H4 (cell line): ENCODE measurements at places on chromosomes 12 and 14. TPM values are rescaled to one million over a fixed set of nuclear protein-coding genes. Genes with fewer than 3 reads are reported as not detected.
A peak's percentile ranks its signal among the peaks of the same experiment; 100 is the strongest.

DNA sequence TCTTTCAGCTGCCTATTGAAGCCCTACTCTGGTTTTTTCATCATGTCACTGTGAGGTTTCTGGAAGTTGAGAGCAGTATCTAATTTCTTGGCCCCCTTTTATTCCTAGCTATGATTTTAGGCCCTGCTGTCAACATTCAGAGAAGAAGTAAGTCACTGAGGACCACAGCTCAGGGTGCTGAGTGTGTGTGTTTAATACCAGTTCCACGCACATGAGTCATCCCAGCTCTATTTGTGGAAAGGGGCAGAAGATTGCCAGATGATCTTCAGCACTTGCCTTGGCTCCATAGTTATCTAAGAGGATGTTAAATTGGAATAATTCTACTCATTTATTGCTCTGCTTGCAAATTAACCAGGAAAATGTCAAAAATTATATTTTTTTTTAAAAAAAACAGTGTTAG is 65.5 kb upstream of the SLC38A4 start:
- no peak for DNase-seq

DNA sequence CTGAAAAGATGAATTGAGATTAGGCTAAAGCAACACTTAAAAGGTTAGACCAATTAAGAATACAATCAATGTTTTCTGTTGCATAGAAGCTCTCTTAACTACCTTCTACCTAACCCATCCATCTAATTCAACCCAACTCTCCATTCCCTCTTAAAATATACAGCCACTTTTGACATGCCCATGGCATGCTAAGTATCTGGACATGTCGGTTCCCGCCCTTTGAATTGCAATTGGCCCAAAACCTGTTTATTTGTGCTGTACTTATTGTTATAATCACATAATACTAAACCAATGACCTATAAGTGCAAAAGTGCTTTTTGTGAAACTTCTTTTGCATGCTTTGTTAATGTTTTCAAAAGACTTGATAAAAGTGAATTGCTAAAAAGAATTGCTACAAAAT is 37.6 kb upstream of the APPL2 start:
- DNase-seq: no peak

GRCh38 chr14:92987713-92988510 is 65.0 kb downstream of the CHGA start:
- no peak for DNase-seq

- no peak for DNase-seq
These were observed 97.1 kb upstream of the PRICKLE1 start for GRCh38 chr12:42686514-42687172.

- peak; percentile 0 for DNase-seq
These were observed 371.3 kb downstream of the TMEM121 start for GRCh38 chr14:105897725-105898113.

- DNase-seq: no peak
These were observed 232.0 kb downstream of the GRIN2B start for GRCh38 chr12:13749389-13749788.

GRCh38 chr14:50875359-50876070 is 3.7 kb downstream of the ABHD12B start:
- DNase-seq: no peak

DNA sequence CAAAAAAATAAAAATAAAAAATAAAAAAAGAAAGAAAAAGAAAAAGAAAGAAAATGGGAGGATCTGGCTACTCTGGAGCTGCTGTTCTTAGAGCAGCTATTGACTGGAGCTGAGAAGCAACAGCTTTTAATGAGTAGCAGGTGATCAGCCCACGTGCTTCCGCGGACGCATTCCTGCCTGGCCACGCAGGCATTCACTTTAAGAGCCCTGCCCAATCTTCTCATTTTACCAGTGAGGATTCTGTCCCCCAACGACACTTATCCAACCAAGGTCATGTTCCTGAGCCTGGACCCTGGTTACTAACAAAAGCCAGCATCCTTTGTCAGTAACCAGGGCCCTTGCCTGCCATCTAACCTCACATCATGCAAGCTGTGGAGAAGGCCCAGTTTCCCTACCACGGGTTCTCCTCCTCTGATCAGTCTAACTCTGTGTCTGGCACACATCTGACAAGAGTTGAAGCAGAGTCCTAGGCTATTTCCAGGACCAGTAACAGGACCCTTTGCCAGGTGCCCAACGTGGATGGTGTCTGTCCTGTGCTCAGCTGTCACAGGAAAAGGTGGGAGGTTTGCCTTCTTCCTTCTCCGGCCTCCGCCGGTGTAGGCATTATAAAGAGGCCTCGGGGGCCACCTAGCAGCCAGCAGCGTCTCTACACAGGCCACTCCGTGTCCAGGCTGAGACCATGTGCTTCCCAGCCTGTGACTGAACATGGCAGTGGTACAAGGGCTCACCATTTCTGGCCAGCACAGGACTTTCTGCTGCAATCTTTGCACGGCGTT is 60.9 kb upstream of the GPATCH2L start:
- no peak for DNase-seq

DNA sequence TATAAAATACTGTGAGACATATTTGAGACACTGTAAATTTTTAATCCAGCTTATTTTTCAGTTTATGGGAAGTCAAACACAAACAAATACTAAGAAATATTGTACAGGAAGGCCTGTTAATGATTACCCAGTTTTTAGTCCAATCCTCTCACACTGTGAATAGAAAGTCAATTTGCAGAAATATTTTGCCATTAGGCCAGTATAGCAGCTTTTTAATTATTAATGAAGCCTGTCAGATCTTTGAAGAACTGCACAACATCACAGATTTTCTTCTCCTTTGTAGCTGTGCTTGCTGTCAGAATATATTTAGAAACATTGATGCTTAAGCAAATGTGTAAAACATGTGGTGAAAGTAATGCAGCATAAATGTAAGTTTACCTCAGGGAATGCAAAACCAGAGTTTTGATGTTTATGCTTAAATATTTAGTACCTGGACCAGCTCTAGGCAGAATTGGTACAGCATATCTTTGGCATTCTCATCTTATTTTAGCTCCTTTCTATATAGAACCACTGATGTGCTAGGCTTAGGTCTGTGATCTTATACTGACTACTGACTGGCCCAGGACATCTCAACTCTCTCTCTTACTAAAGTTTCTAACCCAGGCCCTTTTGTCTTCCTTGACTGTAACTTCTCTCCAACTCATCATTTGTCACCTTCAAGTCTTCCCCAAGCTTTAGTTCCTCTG is 230.8 kb upstream of the NAV3 start:
- DNase-seq: no peak

The C12orf60 gene
- total RNA-seq: 1.2 and 2.8 TPM in 2 replicates

GRCh38 chr14:81559385-81559784 is 25.7 kb upstream of the SEL1L start:
- DNase-seq: no peak

GRCh38 chr12:126932156-126932555 is 1334.8 kb upstream of the TMEM132C start:
- DNase-seq: no peak

DNA sequence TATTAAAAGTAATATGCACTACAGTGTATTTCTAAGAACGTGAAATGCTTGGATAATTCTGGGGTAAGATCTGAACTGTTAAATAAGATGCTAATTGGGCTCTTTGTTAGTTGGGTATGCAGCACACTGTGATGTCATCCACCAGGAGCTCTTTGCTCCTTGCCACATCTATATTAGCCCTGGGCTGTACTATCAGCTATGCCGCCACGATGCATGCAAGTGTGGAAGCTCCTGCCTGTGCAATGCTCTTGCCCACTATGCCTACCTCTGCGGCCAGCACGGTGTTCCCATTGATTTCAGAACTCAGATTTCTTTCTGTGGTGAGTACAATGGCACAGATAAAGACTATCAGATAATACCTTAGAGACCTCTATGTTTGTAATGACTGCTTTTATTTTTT is 165.6 kb downstream of the OTOGL start:
- DNase-seq: no peak

DNA sequence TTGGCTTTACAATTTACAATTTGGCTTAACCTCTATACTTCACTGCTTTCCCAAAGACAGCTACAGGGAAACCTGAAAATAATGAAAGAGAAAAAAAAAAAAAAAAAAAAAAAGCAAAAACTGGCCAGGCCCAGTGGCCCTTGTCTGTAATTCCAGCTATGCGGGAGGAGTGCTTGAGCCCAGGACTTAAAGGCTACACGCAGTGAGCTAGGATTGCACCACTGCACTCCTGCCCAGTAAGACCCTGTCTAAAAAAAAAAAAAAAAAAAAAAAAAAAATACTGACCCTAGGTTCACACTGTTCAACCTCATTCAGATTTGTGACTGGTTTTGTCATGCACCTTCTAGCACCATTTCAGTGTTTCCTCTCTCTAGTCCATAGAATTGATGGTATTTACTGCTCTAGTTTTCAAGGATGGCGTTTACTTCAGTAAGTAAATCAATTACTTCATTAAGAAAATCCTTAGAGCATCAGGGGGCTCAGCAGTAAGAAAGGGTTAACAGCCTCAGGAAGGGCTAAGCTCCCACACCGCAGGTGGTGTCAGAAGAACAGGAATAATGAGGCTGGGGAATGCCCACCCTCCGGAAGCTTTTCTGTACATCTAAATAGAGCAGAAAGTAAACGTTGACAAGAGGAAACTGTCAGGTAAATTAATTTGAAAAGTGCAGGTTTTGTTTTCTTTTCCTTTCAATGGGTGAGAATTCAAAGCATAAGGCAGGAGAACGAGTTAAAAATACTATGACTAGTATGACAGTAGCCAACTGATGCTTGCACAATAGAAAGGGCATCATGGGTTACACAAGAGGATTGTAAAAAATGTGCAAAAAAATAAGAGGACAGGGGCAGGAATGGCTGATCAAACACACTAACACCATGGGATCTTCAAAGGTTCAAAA is 115.0 kb upstream of the MDM1 start:
- DNase-seq: no peak

GRCh38 chr12:51721282-51721940 is 127.1 kb downstream of the FIGNL2 start:
- DNase-seq: no peak

The CAPZA3 gene
- not detected in 2 replicates for total RNA-seq

GRCh38 chr14:73739174-73739898 is 25.2 kb upstream of the PNMA1 start:
- no peak for DNase-seq

DNA sequence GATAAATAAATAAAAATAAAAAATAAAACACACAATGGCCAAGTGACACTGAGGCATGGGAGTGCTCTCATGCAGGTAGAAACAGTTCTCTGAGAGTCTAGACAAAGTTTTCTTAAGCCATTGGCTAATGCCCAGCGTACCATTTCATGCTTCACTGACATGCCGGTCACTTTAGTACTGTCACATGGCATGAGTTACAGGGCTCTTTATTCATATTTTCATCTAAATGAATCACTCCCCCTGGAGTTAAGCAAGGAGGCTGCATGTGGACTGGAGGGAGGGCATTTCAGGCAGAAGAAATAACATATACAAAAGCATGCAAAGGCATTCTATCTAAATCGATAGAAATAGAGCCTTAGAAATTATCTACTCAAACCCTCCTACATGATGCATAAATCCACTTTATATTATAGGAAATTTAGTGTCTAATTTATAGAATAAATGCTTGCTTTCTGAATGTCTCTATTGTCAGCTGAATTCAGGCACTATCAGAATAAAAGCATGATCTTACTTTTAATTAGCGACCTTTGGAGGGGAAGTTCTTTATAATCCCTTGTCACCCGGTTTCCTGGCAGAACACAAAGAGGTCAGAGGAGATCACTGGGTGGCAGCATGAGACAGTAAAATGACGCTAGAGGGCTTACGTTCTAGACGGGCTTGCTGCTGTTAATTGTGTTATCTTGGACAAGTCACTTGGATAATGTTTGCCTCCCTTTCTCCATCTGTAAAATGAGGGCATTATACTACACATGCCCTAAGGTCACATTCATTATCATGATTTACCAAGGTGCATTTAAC is 17.5 kb downstream of the DYRK4 start:
- DNase-seq: no peak

DNA sequence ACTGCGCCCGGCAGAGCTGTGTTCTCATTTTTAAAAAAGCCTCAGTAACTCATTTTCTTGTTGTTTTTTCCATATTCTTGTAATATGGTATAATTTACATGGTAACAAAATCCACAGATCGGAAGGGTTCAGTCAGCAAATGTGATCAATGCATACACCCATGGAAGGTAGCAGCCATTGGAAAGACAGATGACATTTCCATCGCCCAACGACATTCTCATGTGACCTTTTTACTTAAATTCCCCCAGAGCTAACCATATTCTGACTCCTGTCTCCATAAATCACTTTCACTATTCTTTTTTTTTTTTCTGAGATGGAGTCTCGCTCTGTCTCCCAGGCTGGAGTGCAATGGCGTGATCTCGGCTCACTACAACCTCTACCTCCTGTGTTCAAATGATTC is 4.9 kb downstream of the PEBP1 start:
- no peak for DNase-seq

GRCh38 chr14:58947156-58947555 is 241.3 kb upstream of the DAAM1 start:
- no peak for DNase-seq

- no peak for DNase-seq
These were observed 66.2 kb downstream of the RNF34 start for GRCh38 chr12:121465921-121466793.

The ADAM21 gene
- 0.64 and 0.88 TPM in 2 replicates for total RNA-seq

The GUCY2C gene
- not detected in 2 replicates for total RNA-seq

- DNase-seq: peak; percentile 73
These were observed 105.0 kb downstream of the PPP2R5E start for GRCh38 chr14:63438065-63438757.

- no peak for DNase-seq
These were observed at the start of gene LRP1-AS for GRCh38 chr12:57146961-57147944. TSS of gene LRP1-AS (minus strand) at chr12:57147619.

The RHOJ gene
- 1.3 and 2.3 TPM in 2 replicates for total RNA-seq

The PCK2 gene
- total RNA-seq: 14.3 and 16.0 TPM in 2 replicates

DNA sequence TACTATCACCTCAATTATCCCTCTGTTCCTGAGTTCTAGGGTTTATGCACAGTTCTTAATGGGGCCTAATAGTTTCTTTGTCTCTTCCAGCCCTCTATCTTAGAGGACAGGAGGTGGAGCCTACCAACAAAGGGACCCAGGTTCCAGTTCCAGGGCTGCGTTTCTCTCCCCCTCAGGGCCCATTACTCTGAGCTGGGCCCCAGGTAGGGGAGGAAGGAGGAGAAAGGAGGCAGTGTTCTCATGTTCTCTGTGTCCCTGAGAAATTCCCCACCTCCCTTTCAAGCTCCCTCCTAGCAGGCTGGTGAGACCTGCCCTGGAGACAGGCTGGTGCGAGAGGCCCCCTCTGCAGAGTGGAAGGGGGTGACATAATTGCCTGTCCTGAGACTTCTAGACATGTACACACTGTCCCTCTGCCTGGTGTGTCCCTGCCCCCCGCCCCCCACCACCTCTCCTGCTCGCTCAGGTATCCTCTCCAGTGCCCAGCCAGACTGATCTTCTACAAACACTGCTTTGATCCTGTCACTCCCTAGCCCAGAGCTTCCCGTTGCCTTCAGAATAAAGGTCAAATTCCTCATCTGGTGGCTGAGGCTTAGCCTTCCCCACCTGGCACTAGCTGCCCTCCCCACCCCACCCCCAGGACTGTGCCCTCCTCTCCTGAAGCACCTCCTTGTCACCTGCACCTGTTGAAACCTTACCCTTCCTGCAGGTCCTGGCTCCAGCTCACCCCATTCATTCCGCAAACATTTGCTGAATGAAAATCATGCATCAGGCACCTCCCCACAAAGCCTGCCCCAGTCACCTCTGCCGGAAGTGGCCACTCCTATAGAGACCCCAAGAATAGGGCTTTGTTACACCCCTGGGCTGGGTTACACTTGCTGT is 21.1 kb upstream of the KRT8 start:
- DNase-seq: no peak

The RAD9B gene
- total RNA-seq: 0.21 and 0.53 TPM in 2 replicates
